ENCODE measurements at places on chromosomes 3 and 15. TPM values are rescaled to one million over a fixed set of nuclear protein-coding genes. Genes with fewer than 3 reads are reported as not detected.

- peaks cover 15% of the 10 kb centered on the region for H3K36me3 ChIP-seq
- H3K27ac ChIP-seq = no peak overlapping the region
- no peaks in the 10 kb centered on the region for H3K4me1 ChIP-seq
- H3K4me3 ChIP-seq = no peak overlapping the region
- DNase-seq = no peak
- H3K27me3 ChIP-seq = no peaks in the 10 kb centered on the region
Observed at GRCh38 chr15:49094923-49095322, 48.7 kb upstream of the SECISBP2L start.

- peaks cover 32% of the 10 kb centered on the region for H3K27me3 ChIP-seq
- H3K4me3 ChIP-seq = no peak overlapping the region
- DNase-seq = peak; percentile 80
- H3K36me3 ChIP-seq = no peaks in the 10 kb centered on the region
- no peak overlapping the region for H3K27ac ChIP-seq
- H3K4me1 ChIP-seq = peaks cover 10% of the 10 kb centered on the region
Observed at GRCh38 chr3:79167651-79168416, 600.0 kb downstream of the ROBO1 start.

GRCh38 chr15:69669446-69669845, 216.8 kb downstream of the RPLP1 start:
- no peak overlapping the region for H3K27ac ChIP-seq
- no peak overlapping the region for H3K4me3 ChIP-seq
- no peak for DNase-seq
- H3K27me3 ChIP-seq = peaks cover 13% of the 10 kb centered on the region
- H3K4me1 ChIP-seq = no peaks in the 10 kb centered on the region

DNA sequence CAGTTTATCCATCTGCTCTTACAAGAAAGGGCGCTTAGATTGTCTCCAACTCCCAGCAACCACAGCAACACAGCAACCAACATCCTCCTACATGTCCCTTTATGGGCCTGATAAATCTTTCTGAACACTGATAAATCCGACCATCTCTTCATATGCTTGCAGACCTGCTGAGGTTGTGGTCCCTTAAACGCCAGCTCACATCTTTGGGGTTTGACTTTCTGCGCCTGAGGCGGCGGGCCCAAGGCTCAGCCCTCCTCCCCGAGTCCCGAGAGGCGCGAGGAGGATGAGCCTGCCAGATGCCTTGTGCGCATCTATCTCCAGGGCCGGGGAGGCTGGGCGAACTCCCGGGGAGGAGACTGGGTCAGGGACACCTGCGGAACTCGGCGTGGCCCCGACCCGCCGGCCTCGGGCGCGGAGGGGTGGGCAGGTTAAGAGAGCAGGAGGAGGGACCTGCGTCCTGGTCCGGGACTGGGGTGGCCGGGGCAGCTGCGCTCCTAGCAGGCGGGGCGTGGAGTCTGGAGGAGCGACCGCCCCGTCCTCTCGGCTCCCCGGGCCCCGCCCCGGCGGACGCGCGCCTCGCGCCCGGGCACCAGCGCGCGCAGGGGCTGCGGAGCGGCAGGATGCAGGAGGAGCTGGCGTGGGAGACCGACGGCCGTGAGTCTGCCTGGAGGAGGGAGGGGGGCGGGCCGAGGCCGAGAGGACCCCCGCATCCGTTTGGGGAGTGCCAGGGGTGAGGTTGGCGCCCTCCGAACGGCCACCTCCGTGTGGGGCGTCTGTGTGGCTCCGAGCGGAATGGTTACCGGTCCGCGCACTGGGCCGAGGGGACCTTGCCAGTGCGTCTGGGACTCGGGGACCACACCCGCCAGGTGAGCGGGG, at the start of gene ANKDD1A:
ANKDD1A (plus strand) TSS at position 592 of the 876 bp plus-strand sequence; CDS start at position 621, 29 bp downstream.
- no peaks in the 10 kb centered on the region for H3K4me1 ChIP-seq
- no peaks in the 10 kb centered on the region for H3K36me3 ChIP-seq
- H3K4me3 ChIP-seq = peak within 1 kb of the TSS; percentile 70

DNA sequence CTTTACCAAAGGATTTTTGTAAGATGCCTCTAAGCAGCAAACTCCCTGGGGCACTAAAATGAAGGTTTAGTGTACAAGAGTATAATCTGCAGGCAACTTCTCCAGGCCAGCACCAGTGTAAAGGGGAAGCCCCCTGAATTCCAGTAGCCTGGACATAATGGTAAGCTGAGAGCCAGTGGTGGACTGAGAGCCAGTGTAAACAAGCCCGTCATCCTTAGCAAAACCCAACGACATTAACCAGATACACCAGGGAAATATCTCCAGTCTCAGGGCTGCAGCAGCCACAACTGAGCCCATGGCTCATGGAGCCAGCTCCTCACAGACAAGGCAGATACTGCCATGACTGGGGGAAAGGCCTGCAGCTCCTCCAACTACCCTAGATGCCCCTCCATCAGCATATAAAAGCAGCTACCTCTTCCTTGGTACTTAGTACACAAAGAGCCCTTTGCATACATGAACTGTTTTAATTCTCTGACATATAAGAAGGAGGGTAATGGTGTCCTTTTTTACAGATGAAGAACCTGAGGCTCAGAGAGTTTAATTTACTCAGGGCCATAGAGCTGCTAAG, 21.7 kb downstream of the PARP16 start:
- H3K36me3 ChIP-seq = peaks cover 25% of the 10 kb centered on the region
- DNase-seq = no peak
- H3K4me3 ChIP-seq = no peak overlapping the region
- no peaks in the 10 kb centered on the region for H3K4me1 ChIP-seq

DNA sequence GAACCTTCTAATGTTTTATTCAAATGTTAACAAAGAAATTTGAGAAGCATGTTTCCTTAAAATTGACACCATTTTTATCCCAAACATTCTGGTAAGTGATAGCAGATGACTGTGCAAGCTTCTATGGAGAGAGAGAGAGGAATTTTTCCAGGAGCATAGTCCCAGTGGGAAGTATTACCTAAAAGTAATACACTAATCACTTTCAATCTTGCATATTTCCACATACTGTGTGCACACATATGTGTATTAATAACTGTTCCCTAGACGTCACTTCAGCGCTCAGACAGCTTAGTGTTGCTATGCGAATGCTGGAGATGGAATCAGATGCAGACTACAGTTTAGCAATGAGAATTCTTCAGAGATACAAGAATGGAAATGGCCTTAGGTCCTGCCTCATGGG, 424.3 kb upstream of the TPRG1 start:
- H3K4me1 ChIP-seq = no peaks in the 10 kb centered on the region
- H3K4me3 ChIP-seq = no peak overlapping the region
- no peaks in the 10 kb centered on the region for H3K27me3 ChIP-seq

DNA sequence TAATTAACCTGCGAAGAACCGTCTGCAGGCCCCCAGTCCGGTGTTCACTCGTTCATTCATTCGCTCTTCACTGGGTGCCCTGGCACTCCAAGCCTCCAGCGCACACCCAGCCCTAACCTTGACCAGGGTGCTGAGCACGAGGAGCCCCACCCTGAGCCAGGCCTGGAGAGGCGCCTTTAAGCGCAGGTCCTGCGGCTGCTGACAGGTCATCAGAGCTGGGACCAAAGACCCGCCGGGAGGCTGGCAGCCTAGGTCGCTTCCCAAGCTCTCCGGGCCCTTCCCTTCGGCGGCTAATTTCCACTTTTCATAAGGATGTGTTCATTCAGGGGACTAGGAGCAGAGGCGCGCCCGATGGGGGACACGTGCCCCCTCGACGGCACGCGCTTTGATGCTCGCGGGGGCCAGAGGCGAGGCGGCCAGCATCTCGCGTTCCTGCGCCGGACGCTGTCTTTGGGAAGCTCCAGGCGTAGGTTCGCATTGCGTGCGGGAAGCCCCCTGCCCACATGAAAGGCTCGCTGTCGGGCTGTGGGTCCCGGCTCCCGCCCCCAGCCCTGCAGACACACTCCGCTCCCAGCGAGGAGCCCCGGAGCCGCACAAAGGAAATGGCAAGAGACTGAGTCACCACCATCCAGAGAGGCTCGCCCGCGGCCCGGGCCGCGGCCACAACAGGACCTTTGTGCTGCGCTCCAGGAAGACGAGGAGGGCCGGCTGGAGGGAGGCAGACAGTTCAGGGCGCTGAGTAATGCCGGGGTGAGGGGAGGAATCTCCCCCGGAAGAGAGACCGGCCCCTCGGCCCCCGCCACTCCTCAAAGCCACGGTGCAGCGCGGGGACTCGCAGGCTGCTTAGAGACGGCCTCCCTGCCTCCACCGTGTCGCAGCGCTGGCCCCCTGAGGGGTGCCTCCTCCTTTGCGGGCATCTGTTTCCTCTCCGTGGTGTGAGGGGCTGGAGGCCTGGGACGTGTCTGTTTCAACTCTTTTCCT, 266.4 kb upstream of the HES1 start:
- peaks cover 66% of the 10 kb centered on the region for H3K4me1 ChIP-seq
- H3K36me3 ChIP-seq = peaks cover 5% of the 10 kb centered on the region
- DNase-seq = peak; percentile 82
- peak overlapping the region; percentile 10 for H3K4me3 ChIP-seq
- peak overlapping the region; percentile 31 for H3K27ac ChIP-seq
- no peaks in the 10 kb centered on the region for H3K27me3 ChIP-seq

DNA sequence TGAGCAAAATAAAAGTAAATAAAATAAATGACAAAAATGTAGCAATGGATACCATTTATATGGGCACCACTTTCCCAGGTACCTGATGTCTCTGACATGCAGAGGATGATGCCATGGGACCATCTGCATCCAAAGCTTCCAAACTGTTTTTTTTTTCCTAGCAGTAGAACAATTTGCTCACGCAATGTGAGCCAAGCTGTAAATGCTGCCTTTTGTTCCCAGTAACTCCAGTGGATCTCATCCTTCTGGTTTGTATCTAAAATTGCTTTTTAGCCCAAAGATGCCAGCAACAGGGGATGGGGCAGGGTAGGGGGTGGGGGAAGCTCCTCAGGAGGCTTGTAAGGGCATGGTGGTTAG, 32.7 kb downstream of the SLC12A8 start:
- no peak overlapping the region for H3K4me3 ChIP-seq
- H3K4me1 ChIP-seq = no peaks in the 10 kb centered on the region
- no peaks in the 10 kb centered on the region for H3K27me3 ChIP-seq
- no peak for DNase-seq
- peaks cover 5% of the 10 kb centered on the region for H3K36me3 ChIP-seq

GRCh38 chr3:132253262-132253878, 63.8 kb upstream of the ACP3 start:
- H3K27me3 ChIP-seq = no peaks in the 10 kb centered on the region
- no peaks in the 10 kb centered on the region for H3K36me3 ChIP-seq
- H3K27ac ChIP-seq = no peak overlapping the region
- H3K4me3 ChIP-seq = no peak overlapping the region

DNA sequence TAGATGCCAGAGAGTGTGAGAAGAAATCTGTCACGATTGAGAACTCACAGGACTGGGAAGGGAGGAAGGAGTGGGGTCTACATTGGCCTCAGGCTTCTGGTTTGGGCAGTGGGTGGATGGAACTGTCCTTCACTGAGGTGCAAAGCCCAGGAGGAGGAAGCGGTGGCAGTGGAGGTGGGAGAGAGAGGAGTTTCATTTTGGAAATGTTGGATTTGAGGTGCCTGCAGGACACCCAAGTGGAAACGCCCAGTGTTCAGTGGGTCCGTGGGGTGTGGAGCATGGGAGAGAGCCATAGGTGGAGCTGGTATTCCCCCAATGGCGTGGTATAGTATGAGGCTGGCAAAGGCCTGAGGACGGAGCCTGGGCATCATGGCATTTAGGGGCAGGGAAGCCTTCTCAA, 9.3 kb upstream of the EPHB3 start:
- H3K27ac ChIP-seq = no peak overlapping the region
- no peak overlapping the region for H3K4me3 ChIP-seq
- peaks cover 4% of the 10 kb centered on the region for H3K4me1 ChIP-seq
- no peak for DNase-seq

GRCh38 chr3:153254361-153254760, 92.3 kb downstream of the RAP2B start:
- peaks cover 7% of the 10 kb centered on the region for H3K4me1 ChIP-seq
- H3K36me3 ChIP-seq = no peaks in the 10 kb centered on the region
- no peak overlapping the region for H3K4me3 ChIP-seq
- H3K27ac ChIP-seq = no peak overlapping the region
- H3K27me3 ChIP-seq = no peaks in the 10 kb centered on the region

GRCh38 chr3:5151586-5151985, 29.5 kb downstream of the ARL8B start:
- peaks cover 6% of the 10 kb centered on the region for H3K4me1 ChIP-seq
- H3K36me3 ChIP-seq = peaks cover 4% of the 10 kb centered on the region

DNA sequence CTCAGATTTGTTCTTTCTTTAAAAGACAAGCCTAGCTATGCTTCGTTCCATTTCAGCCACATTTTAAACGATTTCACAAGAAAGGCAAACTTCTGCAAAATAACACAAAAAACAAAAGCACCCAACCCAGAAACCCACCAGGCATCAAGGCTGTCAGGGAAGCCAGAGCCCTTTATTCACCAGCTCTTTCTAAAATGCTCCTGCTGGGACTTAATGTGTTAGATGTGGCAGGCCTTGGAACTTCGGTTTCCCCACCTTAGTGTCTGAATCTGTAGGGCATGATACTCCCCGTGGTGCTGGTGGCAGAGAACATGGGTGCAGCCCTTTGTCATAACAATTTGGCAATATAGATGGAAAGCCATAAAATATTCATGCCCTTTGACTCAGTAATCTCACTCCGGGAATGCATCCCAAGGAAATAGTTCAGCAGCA, 56.8 kb upstream of the LCTL start:
- H3K4me3 ChIP-seq = no peak overlapping the region
- DNase-seq = no peak
- no peaks in the 10 kb centered on the region for H3K4me1 ChIP-seq
- H3K36me3 ChIP-seq = no peaks in the 10 kb centered on the region

Gene GOLGA6A
- total RNA-seq = not detected

Gene RCN2
- total RNA-seq = 68.8 TPM

Gene UBE2Q2
- total RNA-seq = 28.3 TPM

Gene GOLGA8O
- total RNA-seq = 0.76 TPM
